ENCODE measurements at places on chromosomes 12 and 14.

DNA sequence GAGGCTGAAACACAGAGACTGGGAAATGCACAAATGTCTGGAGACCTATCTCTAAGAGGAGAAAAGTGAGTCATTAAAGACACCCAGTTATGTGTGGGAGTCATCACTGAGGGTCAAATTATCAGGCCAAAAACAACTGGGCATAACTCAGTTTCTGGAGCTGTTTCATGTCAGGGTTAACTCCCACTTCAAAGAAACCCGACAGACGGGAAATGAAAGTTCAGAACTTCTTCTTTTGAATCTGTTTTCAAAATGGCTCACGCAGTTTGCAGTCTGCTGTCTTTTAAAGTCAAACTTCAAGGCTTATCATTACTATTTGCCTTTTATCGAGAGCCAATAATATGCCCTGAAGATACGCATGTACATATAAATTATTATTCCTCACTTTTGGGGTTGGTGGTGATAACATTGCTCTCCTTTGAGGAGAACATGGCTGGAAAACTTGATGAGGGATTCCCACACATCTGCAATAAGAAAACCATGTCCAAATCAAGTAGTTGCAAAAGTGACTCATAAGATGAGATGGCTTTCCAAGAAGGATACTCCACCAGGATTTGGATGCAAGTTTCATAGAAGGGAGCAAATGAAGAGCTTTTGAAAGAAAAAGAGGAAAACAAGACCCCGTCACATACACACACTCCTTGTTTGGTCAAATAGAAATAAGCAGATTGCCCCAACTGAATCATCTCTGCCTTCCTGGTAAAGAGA lies 341.4 kb downstream of the ADAMTS20 start:
- no peak for DNase-seq

- DNase-seq: no peak
These were observed 1.5 kb downstream of the CAND1 start for GRCh38 chr12:67270622-67271021.

GRCh38 chr14:64704743-64705380 lies 638 bp downstream of the PLEKHG3 start:
- peak; percentile 30 for DNase-seq

GRCh38 chr12:91289906-91290305 lies 107.3 kb upstream of the DCN start:
- no peak for DNase-seq

- DNase-seq: no peak
These were observed 284.7 kb upstream of the FKBP4 start for GRCh38 chr12:2510045-2510444.

GRCh38 chr14:87894920-87895319 lies 98.1 kb downstream of the GALC start:
- DNase-seq: no peak

Measured in progenitor cell of endocrine pancreas (in vitro differentiated cells).